ENCODE measurements at places on chromosomes 13 and 19.

- no peak for DNase-seq
Observed at GRCh38 chr19:1216756-1217155, 11.2 kb downstream of the STK11 start.

DNA sequence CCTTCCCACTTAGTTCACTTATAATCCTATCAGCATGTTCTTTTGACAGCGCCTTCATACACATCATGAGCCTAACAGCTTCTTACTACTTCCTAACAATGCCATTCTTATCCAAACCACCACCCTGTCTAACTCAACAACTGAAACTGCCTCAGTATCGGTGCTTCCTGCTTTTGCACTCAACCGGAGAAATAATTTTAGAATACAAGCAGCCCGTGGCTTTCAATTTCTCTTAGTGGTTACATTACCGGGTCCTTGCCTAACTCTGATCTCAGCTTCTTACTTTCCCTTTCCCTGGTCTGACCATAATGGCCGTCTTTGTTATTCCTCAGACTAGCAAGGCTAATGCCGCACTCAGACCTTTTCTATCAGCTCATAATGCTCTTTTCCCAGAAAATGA lies 17.0 kb downstream of the ZFP82 start:
- no peak for DNase-seq

DNA sequence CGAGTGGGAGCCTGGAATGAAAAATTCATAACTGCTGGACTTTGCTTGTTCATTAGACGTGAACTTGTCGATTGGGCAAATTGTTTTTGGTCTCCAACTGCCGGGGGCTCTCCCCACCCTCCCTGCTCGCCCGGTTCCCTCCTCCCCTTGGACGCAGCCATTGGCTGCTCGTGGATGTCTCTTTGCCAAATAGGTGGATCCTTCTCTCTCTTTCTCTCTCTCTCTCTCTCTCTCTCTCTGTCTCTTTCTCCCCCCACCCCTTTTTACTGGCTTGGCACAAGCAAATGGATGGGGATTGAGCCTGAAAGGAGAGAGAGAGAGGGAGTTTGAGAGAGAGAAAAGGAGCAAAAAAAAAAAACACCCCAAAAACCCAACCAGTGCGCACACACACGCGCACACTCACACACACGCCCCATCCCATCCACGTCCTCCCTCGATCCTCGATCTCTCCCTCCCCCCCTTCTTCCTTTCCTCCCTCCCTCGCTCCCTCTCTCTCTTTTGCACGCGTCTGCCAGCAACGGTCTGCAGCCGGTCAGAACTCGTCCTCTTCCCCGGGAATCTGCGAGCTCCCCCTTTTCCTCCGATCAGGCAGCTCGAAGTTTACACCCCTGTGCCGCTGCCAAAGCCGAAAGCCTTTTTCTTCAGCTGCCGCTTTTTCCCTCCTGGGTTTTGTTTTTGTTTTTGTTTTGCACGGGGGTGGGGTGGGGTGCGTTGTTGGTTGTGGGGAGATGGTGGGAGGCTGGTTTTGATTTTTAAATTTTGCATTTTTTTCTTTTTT lies 27.8 kb downstream of the NFIX start:
- no peak for DNase-seq

GRCh38 chr13:21901336-21901735 lies 230.5 kb downstream of the FGF9 start:
- no peak for DNase-seq

- DNase-seq: no peak
Observed at GRCh38 chr19:35039881-35040825, 1.4 kb upstream of the HPN start.

DNA sequence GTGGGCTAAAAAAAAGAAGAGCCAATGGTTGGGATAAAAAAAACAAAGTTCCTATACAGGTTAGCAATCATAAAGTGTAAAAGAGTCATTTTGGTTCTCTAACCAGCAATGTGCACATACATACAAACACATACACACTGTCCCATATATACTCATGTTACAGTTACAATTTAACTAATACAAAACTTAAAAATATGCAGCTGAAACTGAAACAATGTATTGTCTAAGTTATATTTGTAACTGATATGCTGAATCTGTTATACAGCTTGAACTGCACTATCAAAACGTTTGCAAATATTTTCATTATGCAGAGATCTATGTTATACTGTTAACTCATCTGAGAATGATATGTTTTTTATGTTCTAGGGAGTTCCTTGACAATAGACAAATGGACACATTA lies 173.7 kb downstream of the KLF12 start:
- DNase-seq: no peak

DNA sequence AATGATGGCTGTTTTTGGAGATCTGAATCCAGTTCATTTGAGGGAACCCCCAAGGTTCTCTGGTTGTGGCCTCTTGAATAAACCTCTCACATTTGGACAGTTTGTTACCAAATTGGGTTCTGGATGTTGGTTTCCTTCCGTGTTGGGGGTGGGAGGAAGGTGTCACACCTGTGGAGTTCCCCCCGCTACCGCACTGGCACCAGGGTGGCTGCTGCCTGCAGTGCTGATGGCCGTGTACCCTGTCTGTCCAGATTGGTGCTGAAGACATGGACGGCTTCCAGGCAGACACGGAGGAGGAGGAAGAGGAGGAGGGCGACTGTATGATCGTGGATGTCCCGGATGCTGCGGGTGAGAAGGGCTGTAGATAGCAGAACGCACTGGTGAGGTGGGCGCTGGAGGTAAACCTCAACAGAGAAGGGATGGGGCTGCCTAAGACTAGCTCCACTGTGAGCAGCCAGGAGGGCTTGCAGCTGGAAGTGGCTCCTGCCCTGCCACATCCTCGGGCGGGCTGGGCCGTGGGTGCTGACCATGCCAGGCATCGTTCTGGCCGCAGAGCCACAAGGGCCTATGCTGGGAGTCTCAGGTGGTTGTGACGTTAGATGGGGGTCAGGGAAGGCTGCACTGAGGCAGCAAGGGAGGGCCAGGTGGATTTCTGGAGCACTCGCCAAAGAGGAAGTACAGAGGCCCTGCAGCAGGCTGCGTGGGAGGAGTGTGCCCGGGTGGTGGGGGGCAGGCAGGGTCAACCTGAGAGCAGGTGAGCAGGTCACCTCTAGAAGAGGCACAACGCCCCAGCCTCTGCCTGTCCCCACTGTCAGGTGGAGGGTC lies 15.4 kb downstream of the UBXN6 start:
- no peak for DNase-seq

DNA sequence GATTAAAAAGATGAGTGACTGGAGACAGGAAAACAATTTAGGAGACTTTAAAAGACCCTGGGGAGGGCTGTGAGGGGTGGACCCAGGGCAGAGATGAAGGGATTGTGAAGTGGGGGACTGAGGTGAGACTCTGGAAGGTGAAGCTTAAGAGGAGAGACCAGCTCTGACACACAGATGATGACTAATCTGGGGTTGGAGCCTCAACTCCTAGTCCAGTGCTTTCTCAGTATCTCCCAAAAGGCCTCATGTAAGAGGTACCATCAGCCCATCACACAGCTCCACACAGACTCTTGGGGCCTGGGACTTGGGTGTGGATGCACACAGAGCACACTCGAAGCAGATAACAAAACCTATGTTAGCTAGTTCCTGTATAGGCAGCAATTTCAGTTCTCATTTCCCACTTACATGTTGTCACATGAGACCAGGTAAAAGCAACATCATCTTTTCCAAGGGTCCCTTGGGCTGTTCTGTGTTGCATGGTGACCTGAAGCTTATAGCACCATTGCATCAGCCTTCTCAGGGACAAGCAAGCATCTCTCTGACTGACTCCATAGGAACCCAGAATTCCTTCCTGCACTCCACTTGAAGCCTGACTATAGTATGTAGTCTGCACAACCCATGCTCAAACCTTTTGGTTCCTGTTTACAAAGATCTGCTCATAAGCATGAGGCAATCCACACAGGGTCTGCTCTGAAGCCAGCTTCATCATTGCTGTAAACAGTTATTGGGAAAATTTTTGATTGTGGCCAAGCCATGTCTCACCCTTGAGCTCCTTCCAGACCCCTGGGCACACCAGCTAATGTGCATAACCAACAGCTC lies 88.6 kb upstream of the MYCBP2 start:
- no peak for DNase-seq

DNA sequence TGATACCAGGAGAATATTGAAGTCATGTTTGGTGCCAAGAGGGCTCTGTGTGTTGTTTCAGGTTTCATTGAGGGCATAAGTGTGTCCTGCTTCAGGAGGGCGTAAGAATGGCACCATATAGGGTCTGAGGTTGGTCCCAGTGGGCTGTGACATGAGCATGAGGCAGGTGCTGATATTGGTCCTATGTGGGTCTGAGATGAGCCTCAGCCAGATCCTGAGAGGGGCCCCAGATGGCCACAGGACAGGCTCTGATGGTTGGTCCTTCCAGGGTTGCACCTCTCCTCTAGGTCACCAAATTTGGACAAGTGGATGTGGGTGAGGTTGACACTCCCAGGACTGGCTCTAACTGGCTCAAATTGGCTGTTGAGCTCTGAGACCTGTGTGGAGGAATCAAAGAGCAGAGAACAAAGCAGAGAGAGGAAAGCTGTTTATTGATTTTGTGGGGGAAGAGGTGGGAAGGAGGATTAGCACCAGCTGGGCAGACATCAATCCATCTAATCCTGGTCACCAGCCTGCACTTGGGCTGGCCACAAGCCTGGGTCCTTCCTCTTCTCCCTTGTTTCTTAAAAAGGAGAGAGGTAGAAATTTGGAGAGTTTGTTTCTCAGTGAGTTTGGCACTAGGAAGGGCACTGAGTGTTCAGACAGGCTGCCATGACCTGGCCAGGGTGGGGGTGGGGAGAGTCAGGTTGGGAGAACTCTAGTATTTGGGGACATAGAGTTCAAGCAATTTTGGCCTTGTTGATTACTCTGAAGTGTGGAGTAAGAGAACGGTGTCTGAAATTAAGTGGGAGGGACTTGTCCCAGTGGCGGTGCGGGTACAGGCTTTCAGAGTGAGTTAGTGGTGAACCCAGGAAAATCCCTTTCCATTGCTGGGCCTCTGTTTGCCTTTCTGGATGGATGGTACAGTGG lies 38.7 kb downstream of the CYP2B6 start:
- no peak for DNase-seq

DNA sequence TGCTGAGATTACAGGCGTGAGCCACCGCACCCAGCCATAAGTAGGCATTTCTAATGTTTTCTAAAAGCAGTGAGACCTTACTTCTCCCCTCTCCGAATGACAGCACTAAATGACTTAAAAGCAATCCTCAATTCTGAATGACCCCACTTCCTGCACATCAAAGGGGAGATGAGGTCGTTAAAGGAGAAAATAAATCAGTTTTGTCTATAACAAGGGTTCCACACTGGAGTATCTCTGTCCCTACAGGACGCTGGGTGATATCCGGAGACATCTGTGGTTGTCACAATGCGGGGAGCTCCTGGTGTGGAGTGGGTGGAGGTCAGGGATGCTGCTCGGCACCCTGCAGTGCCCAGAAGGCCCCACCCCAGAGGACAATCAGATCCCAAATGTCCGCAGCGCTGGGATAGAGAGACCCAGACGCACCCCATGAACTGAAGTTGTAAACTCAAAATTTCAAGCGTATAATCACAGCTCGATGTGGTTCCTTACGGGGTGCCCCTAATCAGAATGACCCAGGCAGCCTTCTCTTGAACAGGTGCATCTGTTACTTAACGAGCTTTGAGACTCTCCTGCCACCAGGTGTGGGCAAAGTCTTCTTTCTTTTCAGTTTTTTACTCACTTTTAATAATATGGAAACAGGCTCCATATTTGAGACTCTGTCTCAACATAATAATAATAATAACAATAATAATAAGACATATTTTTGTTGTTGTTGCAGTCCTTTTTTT lies 2.9 kb downstream of the GNG7 start:
- no peak for DNase-seq

GRCh38 chr19:7549429-7550148 lies 14.1 kb downstream of the PNPLA6 start:
- DNase-seq: no peak

GRCh38 chr13:58324161-58324560 lies 692.6 kb downstream of the PCDH17 start:
- no peak for DNase-seq

GRCh38 chr13:65909501-65909900 lies 1320.6 kb downstream of the PCDH9 start:
- no peak for DNase-seq

DNA sequence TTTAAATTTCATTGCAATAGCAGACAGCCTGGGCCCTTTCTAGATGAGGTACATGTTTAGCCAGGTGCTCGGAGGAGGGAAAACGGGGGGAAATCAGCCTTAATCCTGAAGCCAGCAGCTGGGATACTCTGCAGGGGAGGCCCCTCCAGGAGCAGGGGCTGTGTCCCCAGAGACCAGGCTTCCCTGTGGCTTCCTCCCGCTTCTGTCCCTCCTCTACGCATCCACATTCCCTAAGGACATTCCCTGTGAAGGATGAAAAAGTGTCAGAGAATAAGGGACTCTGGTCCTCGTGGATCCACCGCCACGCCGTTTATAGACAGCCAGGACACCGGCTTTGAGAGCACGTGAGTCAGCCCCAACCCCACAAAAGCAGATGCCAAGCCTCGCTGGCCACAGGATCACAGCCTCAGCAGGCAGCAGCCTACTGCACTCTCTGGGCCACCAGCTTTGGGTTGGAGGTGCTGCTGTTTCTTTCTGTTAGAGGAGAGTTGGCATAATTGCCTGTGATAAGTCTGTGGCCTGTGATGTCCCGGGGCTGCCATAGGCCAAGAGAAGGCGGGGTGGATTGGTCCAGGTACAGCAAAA lies 36.7 kb upstream of the RANBP3 start:
- DNase-seq: no peak

DNA sequence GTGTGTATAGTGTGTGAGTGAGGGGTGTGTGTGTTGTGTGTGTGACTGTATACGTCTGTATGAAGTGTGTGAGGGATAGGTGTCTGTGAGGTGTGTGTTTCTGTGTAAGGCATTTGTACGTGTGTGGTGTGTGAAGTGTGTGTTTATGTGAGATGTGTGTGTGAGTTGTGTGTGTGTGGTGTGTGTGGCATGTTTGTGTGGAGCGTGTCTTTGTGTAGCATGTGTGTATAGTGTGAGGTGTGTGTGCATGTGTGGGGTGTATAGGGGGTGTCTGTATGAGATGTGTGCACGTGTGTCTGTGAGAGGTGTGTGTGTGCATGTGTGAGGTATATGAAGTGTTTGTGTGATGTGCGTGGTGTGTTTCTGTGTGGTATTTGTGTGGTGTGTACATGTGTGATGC lies 13.2 kb upstream of the TNFRSF19 start:
- no peak for DNase-seq

DNA sequence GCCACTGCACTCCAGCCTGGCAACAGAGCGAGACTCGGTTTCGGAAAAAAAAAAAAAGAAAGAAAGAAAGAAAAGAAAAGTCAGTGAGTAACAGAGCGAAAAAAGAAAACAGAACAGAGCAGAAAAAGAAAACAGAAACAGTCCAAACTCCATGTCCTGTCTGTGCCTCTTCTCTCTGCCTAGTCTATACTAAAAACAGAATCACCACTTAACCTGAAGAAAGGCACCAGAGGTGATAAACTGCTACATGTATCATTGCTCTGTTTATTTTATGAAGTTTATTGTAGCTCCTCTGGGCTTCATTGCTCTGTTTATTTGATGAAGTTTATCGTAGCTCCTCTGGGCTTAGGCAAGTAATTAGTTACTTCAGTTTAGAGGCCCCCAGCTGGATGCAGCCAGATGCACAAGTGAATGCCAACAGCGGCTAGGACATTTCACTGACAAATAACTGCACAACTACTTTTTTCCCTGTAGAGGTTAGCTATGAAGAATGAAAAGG lies 39.2 kb downstream of the TBC1D4 start:
- no peak for DNase-seq
